ENCODE measurements at places on chromosomes 11 and 22.

GRCh38 chr22:48704335-48704734, 1123.3 kb downstream of the BRD1 start:
- DNase-seq = no peak

GRCh38 chr11:33160136-33160535, 1.1 kb downstream of the CSTF3 start:
- DNase-seq = peak; percentile 40

GRCh38 chr11:128686745-128687177, 7.1 kb upstream of the FLI1 start:
- DNase-seq = no peak

DNA sequence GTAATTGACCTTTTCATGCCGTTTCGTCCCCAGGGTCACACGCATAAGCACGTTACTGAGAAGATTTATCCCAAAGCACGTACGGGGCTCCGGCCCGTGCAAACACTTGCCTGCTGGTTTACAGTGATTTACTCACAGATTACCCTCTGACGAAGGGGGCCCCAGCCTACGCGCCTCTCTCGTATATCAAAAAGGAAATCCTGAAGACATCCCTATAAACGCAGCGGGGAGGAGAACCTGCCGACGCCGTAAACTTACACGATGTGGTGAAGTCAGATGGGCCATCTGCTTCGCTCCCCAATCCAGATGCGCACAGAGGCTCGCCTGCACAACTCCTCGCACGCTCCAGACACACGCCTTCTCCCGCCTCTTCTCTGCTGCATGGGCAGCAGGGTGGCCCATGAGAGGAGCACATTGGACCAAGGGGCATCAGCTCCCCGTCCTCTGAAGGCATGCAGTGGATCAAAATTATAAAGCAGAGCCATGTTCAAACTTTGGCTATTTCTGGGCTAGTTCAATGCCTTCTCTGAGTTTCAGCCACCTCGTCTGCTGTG, 123.6 kb downstream of the MN1 start:
- DNase-seq = no peak

DNA sequence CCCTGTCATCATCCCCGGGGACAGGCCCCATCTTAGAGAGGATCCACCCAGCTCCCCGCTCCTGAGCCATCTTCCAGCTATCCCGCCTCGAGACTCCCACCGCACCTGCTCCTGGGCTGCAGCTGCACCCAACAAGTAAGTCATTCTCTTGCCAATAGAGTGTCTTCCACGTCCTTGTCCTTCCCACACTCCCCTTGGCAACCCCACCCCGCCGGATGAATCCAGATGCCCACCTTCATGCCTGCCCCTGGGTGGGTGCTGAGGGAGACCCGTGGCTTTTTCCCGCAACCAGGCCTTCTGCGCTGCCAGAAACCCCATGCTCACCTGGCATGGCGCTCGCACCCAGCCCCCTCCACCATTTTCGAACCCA, 11.1 kb upstream of the C11orf24 start:
- DNase-seq = no peak

- no peak for DNase-seq
These were observed 23.0 kb downstream of the PC start for GRCh38 chr11:66934950-66935779.

DNA sequence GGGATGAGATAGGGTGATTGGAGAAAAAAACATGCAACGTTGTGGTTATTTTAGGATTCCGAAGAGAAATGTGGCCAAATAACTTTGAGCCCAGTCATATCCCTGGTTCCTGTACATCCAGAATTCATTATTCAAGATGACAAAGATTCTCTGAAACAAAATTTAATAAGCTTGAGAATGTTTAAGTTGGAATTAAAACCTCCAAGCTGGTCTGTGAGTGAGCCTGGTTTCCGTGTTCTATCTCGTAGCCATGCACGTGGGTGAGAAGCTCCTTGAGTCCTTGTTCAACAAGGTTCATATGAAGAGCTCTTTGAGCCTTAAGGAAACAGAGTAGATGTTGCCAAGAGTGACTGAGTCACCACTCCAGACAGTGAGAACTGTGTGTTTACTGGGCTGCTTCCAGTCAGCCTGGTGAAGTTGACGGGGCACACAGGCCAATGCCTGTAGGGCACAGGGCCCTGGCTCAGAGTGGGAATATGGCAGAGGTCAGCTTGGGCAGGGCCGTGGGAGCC, 206.5 kb downstream of the NAV2 start:
- DNase-seq = peak; percentile 77

DNA sequence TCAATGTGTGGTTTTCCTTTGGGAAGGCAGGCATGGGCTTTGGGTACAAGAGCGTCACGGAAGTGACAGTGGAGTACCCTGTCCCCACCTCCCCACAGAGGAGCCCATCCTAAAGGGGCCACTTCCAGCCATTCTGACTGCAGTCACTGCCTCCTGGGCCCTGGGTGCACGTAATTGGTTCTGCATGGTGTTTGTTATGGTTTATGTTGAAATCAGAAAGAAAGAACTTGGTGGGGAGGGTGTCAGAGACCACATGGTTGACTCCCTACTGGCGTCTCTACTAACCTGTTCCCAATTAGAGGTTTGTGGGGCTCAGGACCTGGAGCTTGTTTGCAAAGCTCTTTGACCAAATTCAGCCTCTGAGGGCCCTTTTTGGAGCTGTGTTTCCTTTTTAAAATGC, 40.8 kb downstream of the RIBC2 start:
- no peak for DNase-seq

- DNase-seq = no peak
These were observed 7.4 kb upstream of the BLID start for GRCh38 chr11:122123263-122123929.

DNA sequence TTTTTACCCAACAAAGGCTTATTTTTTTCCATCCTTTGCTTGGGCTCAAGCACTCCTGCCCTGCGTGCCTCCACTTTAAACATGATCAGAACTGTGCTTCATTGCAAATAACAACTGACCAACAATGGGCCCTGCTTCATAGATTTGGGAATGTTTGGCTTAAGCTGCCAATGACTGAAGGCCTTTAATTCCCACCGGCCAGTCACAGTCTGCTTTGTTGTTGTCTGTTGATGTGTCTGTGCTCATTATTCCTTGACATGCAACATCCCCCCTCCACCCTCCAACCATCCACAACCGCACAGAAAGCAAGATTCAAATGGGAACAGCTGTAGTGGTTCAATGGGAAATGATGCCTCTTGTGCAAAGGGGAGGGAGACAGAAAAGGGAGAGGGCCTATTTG, 23.0 kb downstream of the PAX6 start:
- no peak for DNase-seq

- DNase-seq = no peak
These were observed 552.9 kb downstream of the NTM start for GRCh38 chr11:131923309-131923708.

DNA sequence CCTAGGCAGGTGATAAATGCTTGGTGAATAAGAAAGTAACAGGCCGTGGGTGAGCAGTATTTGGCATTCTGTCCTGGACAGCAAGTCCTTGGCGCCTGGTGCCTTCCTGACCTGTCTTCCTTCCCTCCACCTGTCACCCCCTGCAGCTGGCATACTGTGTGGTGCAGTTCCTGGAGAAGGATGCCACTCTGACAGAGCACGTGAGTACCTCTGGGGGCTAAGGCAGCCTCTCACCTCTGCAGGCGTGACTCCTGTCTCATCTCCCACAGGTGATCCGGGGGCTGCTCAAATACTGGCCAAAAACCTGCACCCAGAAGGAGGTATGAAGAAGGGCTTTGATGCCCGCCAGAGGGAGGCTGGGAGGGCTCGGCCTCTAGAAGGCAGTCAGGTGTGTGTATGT, 4.4 kb downstream of the GPHA2 start:
- DNase-seq = no peak

- no peak for DNase-seq
These were observed 27.7 kb downstream of the MICAL2 start for GRCh38 chr11:12137938-12138731.

GRCh38 chr11:118232659-118233058, 7.8 kb upstream of the JAML start:
- DNase-seq = no peak

DNA sequence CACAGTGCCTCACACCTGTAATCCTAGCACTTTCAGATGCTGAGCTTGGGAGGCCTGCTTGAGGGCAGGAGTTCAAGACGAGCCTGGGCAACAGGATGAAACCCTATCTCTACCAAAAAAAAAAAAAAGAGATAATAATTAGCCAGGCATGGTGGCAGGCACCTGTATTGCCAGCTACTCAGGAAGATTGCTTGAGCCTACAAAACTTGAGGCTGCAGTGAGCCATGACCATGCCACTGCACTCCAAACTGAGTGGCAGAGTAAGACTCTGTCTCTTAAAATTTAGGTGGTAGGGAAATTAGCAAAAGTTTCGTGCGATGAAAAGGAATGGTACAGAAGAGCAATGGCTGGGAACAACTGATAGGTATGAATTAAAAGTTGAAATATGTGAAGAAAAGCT, 18.0 kb downstream of the ST13 start:
- no peak for DNase-seq

DNA sequence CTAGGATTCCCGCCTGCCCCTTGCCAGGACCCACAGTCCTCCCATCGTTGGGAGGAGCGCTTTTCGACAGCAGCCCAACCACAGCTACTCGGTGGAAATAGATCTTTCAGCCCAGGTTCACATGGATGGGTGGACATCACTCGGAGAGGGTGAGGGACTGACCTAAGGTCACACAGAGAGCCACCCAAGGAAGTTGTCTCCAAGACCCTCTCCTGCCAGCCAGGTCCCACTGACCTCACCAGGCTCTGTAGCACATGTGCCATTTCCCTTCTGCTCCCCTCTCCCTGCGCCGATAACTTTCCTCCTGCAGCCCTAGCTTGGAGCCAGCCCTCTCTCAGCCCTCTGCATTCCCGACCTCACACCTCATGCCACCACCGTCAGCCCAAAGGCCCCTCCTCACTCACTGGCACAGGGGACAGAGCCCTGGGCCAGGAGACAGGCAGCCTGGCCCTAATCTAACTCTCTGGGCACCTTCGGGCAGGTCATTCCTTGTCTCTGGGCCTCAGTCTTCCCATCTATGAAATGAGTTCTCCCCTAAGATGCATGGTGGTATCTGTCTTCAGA, 4.7 kb downstream of the KCNJ4 start:
- DNase-seq = no peak

DNA sequence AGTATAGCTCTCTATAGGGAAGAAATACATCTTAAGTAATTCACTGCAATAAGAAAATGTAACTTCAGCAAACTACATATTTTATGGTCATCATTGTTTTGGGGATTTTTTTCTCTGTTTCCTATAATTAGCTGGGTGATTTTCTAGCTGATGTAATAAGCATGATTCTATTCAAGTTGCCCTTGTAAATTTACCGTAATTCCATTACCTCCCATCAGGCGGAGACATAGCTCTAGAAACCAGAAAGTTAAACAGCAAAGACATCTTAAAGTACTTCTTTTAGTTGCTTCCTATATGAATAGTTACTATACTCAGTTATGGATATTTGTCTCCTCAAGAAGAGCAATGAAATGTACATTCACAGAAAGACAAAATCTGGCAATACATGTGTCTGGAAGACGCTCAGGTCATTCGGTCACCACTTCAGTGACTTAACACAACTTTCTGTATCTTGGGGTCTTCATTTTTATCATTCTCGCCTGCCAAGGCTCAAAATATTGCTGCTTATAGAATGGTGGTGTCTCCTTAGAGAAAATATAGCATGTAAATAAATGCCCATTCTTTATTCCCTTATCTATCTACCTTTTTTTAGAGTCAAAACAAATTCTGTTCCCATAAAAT, 239.9 kb upstream of the ZC3H12C start:
- peak; percentile 71 for DNase-seq

GRCh38 chr22:22936180-22936914, 48.7 kb downstream of the IGLL5 start:
- DNase-seq = no peak

DNA sequence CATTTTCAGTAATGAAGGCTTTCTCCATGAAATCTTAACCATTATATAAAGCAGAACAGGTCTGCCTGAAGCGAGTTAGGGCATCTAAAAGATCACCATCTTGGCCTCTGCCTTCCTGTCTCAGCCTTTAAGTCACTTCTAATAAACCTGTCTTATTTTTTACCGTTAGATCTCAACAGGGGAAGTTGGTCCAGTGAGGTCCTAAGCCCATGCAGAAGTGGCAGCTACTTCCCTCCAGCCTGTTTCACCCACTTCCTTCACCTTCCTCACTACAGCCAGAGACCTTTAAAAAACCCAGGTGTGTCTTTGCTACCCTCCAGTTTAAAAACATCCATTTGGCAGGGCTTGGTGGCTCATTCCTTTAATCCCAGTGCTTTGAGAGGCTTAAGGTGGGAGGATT, 14.1 kb upstream of the LIPT2 start:
- no peak for DNase-seq

- no peak for DNase-seq
These were observed 37.9 kb downstream of the KIAA1671 start for GRCh38 chr22:24990344-24990905.

DNA sequence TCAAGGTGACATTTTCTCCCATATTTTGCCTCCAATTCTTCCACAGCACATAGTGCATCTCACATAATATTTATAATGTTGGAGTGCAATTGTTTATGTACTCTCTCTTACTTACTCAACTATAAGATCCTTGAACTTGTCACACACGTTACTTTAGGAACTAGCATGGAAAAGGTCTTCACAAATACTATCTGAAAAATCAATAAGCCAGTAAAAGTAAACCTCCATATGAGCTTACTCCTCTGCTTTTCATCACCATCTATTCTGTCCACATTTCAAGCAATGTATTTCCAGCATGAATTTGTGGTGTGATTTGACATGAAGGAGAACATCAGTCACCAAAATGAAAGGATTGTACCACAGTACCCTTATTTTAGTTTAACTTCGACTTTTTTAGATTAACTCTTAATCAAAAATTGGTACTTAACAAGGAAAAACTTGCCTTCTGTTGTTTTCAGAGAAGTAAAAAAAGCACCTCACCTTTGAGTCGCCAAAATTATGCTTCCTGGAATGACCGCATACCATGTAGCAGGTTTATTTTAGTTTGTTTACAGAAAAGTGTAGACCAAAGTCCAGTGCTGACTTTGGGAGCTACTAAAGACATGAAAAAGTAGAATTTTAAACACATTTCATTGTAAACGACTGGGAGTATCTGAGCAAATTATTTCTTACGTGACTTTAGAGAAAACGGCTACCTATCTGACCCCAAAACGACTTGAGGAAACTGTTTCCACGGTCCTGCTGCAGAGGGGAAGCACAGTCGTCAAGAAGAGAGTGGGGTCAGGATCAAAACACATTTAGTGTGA, at the start of gene SLC22A9:
TSS of gene SLC22A9 (plus strand) at position 621 of the 806 bp plus-strand sequence. CDS start 272 bp downstream, outside the sequence.
- no peak for DNase-seq

- no peak for DNase-seq
These were observed 56.2 kb downstream of the DENND5A start for GRCh38 chr11:9208726-9209501.

GRCh38 chr11:64534950-64535349, 56.1 kb upstream of the SLC22A12 start:
- no peak for DNase-seq

DNA sequence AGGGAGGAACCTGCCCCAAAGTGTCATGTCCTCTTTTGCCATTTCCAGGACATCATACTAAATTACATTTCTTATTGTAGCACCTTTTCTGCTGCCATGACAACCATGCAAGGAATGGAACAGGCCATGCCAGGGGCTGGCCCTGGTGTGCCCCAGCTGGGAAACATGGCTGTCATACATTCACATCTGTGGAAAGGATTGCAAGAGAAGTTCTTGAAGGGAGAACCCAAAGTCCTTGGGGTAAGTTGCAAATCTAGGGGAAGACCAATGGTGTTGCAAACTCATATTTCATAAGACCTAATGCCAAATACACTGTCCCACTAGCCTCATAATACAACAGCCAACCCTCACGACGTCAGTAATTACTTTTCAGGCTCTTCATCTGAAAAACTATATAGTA, 11.7 kb downstream of the MS4A4A start:
- DNase-seq = no peak

- DNase-seq = no peak
These were observed 827.4 kb downstream of the OPCML start for GRCh38 chr11:132704781-132705375.

Data from NCI-H446 (cell line).